ENCODE measurements at places on chromosomes 6 and 20. TPM values are rescaled to one million over a fixed set of nuclear protein-coding genes. Genes with fewer than 3 reads are reported as not detected.

The STK38 gene
- total RNA-seq = 76.7 TPM

The SLC24A3 gene
- not detected for total RNA-seq

The KCNK16 gene
- total RNA-seq = not detected

The FOXQ1 gene
- not detected for total RNA-seq

The SLC17A3 gene
- 0.55 TPM for total RNA-seq

The MEP1A gene
- total RNA-seq = not detected

The TNFAIP3 gene
- 53.9 TPM for total RNA-seq

The RBPJL gene
- not detected for total RNA-seq

The CAP2 gene
- not detected for total RNA-seq

The MLIP gene
- not detected for total RNA-seq

The OR2J3 gene
- not detected for total RNA-seq

The DCBLD1 gene
- 5.3 TPM for total RNA-seq

The PTCHD4 gene
- total RNA-seq = not detected

The C20orf141 gene
- not detected for total RNA-seq

The HTR1E gene
- total RNA-seq = not detected

The COL11A2 gene
- total RNA-seq = 0.59 TPM

The C6orf52 gene
- 0.93 TPM for total RNA-seq

The FBXL4 gene
- 12.0 TPM for total RNA-seq

The MRAP2 gene
- not detected for total RNA-seq

The PPIL6 gene
- total RNA-seq = not detected

The IPCEF1 gene
- 9.5 TPM for total RNA-seq

The C6orf136 gene
- total RNA-seq = 20.1 TPM

The HTR1B gene
- not detected for total RNA-seq

The NHLRC1 gene
- total RNA-seq = 0.18 TPM

The LHFPL5 gene
- total RNA-seq = not detected

The CST7 gene
- total RNA-seq = 78.4 TPM

The BANF2 gene
- total RNA-seq = not detected
